Stimulated activated CD4-positive, alpha-beta T cell treated with anti-CD3 and anti-CD28 coated beads, Interleukin-4, amount 100 ng/mL, for 1 hour (primary cell): ENCODE measurements at places on chromosomes 5 and 9.

DNA sequence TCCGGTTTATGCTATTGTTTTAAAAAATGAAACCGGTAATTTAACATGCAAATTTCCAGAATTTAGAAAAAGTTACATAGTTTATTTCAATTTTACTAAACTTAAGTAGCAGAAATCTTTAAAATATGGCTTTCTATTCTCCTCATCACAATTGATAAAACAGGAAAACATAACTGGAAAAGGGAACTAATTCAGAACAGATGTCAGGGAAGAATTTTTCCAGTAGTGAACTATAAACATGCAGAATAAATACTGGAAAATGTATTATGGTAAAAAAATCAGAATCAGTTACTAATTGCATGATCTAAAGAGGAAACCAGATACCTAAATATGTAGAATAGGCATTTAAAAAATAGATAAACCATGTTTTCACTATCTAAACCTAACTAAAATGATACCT lies 7.3 kb upstream of the NR4A3 start:
- DNase-seq = no peak

GRCh38 chr5:118791926-118792734 lies 196.2 kb downstream of the DTWD2 start:
- no peak for DNase-seq

DNA sequence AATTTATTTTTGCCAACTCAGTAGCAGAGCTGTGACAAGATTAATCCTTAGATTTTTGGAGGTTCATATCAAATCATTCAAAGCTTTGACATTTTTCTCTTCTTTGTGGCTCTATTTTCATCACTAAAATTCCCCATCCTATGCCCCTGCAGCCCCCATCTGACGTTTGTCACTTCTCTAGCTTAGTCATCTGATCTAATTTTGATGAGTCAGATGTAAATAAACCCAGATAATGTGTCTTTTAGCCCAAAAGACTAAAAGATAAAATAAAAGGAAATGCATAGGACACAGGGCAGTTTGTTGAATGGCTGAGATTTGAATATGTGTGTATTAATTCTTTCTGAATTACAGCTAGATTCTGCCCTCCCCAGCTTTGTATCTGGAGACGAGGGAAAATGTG lies 897 bp upstream of the HSPB3 start:
- no peak for DNase-seq

GRCh38 chr5:103444333-103445038 lies 118.1 kb downstream of the NUDT12 start:
- DNase-seq = no peak

- no peak for DNase-seq
Measured at GRCh38 chr5:69418554-69418953, 3.6 kb downstream of the MARVELD2 start.

DNA sequence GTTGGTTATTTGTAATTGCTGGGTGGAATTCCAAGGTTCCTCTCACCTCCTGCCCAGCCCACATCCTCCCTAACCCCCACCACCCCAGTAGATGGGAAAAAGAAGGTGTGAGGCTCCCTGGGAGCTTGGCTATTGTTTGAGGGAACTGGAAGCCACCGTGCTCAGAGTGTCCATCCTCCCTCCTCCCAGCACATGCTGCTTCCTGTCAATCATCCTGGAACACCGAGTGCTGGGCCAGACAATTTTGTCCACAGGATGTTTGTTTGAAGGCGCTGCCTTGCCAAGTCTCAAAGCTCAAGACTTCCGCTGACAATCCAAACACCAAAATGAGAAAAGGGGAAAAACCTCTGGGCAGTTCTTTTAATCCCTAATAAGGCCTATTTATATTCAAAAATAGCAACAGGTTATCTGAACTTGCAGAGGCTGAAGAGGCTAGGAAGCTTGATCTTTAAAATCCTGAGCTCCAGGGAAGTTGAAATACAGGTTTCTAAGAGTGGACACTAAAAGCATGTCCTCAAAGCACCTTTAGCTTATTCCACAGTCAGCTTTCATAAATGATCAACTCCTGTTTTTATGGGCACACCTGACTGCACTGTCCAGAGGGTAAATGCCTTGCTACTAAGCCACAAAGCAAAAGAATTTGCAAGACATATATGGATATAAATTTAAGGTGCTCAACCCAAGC lies 286.7 kb downstream of the NFIB start:
- no peak for DNase-seq
